GM23248 (cell line): ENCODE measurements at places on chromosomes 16 and 17. TPM values are rescaled to one million over a fixed set of nuclear protein-coding genes. Genes with fewer than 3 reads are reported as not detected.
A peak's percentile ranks its signal among the peaks of the same experiment; 100 is the strongest.

DNA sequence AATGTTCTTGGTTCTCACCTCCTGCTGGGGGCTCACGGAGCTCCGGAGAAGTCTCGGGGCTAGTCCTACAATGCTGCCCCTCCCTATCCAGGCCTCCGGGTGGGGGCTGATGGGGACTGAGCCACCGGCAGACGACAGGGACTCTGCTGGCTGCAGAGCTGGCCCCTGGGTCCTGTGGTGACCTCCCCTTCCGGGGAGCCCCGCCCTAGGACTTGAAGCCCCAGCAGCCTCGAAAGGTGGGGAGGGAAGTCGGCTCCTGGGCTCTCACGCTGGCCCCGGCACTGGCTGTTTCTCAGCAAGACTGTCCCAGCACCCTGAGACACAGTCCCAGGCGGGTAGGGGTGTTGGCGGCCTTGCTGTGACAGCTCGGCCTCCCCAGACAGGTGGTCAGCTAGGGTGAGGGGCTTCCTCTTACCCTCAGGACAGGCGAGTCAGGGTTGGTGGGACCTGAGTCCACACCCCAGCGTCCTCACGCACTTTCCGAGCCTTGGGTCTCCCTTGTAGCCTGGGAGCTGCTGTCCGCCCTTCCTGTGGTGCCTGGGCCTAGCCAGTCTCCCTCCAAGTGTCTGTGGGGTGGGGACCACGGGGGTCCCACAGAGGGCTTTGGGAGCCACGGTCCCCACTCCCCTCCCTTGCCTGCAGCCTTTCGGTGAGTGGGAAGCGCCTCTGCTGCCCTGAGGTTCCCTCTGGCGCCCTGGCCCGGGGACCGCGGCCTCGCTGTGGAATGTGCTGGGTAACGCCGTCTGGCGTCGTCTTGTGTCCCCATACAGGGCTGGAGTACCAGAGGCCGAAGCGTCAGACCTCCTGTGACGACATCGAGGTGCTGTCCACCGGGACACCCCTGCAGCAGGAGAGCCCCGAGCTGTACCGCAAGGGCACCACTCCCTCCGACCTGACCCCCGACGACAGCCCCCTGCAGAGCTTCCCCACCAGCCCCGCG, 76.6 kb downstream of the KLHDC4 start:
- no peak for DNase-seq

- DNase-seq: no peak
These were observed 6.9 kb upstream of the GSE1 start for GRCh38 chr16:85605912-85606841.

GRCh38 chr17:76548378-76549214, 8.8 kb downstream of the PRCD start:
- DNase-seq: no peak

GRCh38 chr17:5380491-5381135, 38.8 kb downstream of the NUP88 start:
- peak; percentile 17 for DNase-seq

- peak; percentile 90 for DNase-seq
These were observed 88.2 kb downstream of the NOG start for GRCh38 chr17:56681561-56682266.

DNA sequence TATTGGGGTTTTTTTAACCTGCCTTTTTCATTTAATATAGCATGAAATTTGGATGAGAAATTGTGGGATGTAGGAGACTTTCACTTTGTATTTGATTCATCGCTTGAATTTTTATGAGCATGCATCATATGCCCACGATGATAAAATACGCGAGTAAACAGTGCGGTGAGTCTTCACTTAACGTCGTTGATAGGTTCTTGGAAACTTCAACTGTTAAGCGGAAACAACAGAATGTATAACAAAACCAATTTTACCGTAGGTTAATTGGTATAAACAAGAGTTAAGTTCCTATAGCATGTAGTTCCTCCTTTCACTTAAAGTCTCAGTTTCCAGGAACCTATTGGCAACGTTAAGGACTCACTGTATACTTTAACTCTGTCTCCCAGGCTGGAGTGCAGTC, 28.7 kb downstream of the MMP15 start:
- no peak for DNase-seq

GRCh38 chr16:66891797-66892196, 11.5 kb downstream of the PDP2 start:
- DNase-seq: no peak

DNA sequence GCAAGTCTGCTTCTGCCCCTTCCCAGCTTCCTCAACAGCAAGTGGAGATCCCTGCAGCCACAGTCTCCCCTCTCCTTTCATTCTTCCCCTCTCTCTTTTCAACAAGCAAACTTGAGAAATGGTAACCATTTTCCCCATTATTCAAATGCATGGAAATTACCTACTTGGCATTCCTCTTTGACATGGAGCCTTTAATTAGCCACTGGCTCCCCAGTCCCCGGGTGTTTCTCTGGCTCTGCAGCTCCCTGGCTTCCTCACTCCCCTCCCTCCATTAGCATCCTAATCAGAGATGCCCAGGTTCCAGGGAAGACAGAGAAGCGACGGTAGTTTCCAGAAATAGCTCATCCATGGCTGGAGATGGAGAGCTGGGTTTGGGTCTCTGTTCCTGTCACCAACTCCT, 116.0 kb downstream of the CCT6B start:
- no peak for DNase-seq

DNA sequence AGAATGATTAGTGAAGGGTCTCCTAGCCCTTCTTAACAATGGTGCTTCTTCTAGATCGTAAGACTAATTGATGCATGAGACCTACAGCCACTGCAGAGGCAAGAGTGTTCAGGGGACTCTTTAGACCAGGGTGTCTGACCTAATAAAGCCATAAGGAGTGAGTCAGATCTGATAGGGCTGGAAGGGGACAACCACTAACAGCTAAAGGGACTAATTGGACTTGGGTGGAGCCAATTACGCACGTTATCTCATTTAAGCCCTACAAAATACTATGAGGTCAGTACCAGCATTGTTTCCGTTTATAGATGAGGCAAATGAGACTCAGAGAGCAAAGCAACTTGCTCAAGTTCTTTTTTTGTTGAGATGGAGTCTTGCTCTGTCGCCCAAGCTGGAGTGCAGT, 14.5 kb upstream of the RNF222 start:
- DNase-seq: no peak

The ZNF469 gene
- 2.3 and 2.6 TPM in 2 replicates for total RNA-seq

The SAP30BP gene
- total RNA-seq: 60.8 and 93.7 TPM in 2 replicates

The MEIOB gene
- 0.38 TPM in 1 of 2 replicates, not detected in the other for total RNA-seq

The ZDHHC7 gene
- total RNA-seq: 71.8 and 95.2 TPM in 2 replicates

The RAB11FIP4 gene
- total RNA-seq: 0.22 TPM in 1 of 2 replicates, not detected in the other

The ABCA10 gene
- 0.11 and 0.13 TPM in 2 replicates for total RNA-seq
